ENCODE measurements at places on chromosomes 11 and 22.
A peak's percentile ranks its signal among the peaks of the same experiment; 100 is the strongest.

DNA sequence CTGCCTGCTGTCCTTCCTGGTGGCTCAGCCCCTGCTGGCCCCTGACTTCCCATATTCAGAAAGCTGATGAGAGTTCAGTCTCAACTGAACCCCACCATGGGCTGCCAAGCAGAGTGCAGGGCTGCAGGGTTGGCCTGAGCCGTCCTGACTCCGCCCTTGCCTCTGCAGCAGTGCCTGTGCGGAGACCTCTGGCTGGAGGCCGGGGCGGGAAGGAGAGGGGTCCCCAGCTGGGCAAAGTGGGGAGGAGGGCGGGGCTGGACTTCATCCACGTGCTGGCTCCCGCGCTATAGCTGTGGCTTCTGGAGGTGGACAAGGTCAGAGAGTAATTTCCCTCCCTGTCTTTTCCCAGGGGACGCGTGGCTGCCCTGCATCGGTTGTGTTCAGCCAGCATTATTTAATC is 13.6 kb downstream of the GLB1L3 start:
- no peak for DNase-seq

GRCh38 chr22:37103656-37104452 is 5.7 kb downstream of the TMPRSS6 start:
- DNase-seq = no peak

DNA sequence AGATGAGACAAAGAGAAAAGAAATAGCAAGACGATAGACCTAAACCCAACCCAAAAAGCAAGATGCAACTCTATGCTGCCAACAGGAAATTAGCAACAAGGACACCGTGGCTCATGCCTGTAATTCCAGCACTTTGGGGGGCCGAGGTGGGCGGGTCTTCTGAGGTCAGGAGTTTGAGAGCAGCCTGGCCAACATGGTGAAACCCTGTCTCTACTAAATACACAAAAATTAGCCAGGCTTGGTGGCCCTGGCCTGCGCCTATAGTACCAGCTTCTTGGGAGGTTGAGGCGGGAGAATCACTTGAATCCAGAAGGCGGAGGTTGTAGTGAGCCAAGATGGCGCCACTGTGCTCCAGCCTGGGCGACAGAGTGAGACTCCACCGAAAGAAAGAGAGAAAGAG is 24.3 kb upstream of the IL10RA start:
- no peak for DNase-seq

DNA sequence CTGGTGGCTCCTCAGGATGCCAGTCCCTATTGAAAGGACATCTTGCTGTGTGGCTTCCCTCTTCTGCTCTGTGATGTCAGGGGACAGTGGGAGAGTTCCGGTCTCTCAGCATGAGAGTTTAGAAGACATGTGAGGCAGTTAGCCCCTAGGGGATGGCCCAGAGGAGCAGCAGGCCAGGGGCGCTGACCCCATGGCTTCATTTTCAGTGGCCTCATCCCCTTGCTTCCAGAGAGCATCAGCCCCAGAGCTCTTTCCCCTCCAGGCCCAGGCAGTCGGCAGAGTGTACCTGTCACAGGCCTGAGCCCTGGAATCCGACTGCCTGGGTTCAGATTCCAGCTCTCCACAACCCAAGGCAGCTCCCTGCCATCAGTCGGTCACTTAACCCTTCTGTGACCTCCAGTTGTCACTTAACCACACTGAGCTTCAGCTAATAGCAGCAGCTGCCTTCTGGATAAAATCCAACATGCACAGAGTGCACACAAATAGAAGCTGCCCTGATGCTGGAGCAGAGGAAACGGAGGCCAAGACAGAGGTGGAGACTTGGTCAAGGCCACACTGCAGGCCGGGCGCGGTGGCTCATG is 14.1 kb upstream of the LRRC10B start:
- DNase-seq = no peak

DNA sequence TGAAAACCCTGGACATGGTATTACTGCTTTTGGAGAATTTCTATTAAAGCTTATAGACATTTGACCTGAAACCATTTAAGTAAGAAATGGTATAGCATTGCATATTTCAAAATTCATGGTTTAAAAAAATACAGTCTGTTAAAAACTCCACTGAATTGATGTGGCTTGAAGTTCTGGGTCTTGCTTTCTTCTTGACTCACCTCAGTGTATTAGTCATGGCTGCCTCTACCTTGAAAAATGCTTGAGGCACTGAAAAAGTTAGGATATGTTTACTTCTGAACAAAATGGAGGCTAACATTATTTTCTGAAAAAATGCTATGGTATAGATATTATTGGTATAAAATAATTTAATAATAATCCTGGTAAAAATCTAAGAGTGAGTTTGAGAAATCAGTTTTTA is 349.2 kb downstream of the AASDHPPT start:
- DNase-seq = no peak

DNA sequence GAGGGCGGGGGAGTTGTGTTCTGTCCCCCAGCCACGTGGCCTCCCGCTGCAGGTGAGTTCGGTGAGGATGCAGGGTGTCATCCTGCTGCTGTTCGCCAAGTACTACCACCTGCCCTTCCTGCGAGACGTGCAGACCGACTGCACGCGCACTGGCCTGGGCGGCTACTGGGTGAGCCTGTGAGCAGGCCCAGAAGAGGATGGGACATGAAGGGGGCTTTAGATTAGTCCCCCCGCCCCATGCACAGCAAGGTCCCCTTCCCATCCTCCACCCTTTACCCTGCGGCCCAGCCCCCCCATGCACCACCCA is 4.1 kb downstream of the INPP5J start:
- no peak for DNase-seq

- DNase-seq = no peak
Measured at GRCh38 chr11:66116576-66117361, 46.7 kb downstream of the PACS1 start.

DNA sequence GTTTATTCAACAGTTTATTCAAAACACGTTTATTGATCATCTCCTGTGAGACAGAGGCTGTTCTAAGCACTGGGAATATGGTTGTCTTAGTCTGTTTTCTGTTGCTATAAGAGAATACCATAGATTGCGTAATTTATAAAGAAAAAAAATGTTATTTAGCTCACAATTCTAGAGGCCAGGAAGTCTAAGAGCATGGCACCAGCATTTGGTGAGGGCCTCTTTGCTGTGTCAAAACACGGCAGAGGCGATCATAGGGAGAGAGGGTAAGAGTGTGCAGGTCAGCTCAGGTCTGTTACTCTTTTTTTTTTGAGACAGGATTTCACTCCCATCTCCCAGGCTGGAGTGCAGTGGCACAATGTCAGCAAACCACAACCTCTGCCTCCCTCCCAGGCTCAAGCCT is 5.2 kb upstream of the IL17RA start:
- no peak for DNase-seq

DNA sequence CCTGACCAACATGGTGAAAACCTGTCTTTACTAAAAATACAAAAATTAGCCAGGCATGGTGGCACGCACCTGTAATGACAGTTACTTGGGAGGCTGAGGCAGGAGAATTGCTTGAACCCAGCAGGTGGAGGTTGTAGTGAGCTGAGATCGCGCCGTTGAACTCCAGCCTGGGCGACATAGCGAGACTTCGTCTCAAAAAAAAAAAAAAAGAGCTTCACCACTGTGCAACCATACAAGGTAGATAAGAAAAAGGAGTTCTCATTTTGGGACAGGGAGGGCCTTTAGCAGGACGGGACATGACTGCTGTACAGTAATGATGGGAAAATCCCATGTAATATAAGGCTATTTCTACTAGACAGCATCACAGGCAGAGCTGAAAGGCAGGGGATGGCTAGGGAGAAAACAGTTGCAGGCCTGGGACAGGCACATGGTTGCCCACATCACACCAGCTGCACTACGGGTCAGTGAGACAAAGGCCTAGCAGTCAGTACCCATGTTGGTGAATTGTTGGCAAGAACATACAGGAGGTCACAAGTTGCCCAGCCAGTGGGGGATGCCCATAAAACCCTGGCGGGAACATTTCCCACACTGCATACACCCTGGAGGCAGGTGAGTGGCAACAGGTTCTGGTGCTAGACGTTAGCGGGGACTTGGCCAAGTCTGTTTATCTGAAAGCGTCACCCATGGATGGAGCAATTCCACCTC is 5.4 kb downstream of the TANGO2 start:
- DNase-seq = no peak

GRCh38 chr11:35487532-35488078 is 37.8 kb downstream of the PAMR1 start:
- DNase-seq = peak; percentile 3
